ENCODE measurements at places on chromosomes 2 and 18.
A peak's percentile ranks its signal among the peaks of the same experiment; 100 is the strongest.

GRCh38 chr2:134152045-134153010 is 101.5 kb upstream of the MGAT5 start:
- no peak for DNase-seq

GRCh38 chr2:68231061-68231372 is 21.3 kb downstream of the PPP3R1 start:
- DNase-seq: no peak

GRCh38 chr2:88765154-88765888 is 73.8 kb downstream of the RPIA start:
- DNase-seq: peak; percentile 62

- DNase-seq: no peak
Measured at GRCh38 chr2:43708178-43708577, 31.9 kb upstream of the C1GALT1C1L start.

- DNase-seq: no peak
Measured at GRCh38 chr18:76633588-76634269, 138.7 kb upstream of the ZNF516 start.

DNA sequence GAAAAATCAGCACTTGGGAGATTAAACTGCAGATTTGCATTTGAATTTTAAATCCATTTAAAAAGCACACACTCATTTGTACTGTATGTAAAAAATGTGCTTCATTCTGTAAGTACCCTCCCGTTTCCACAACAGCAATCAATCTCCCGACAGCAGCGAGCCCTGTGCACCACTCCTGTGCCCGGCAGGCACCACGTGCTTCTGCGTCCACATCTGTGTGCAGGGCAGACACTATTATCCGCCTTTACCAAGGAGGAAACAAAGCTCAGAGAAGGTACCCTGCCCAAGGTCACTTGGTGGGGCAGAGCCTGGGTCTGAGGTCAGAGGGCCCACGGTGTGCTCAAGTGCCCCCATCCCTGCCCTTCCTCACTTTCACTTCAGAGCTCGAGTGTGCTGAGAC is 7.5 kb downstream of the HSBP1L1 start:
- no peak for DNase-seq

DNA sequence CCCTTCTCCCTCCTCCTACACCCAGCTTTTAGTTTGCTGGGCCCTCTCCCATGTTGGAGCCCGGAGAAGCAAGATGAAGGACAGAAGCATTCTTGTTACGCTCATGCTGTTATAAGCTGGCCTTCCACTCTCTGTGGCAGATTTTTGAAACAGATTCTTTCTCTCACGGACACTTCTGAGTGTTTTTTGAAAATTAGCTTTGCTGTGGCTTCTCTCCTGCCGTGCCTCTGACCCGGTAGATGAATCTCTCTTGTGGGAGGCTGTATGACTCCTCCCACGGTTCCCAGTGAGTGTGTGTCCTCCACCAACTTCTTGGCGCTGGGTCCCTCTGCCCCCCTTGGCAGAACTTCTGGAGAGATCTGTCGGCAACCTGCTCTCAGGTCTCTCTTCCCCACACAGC is 269.3 kb upstream of the MYT1L start:
- no peak for DNase-seq
